ENCODE measurements at places on chromosomes 16 and 17. TPM values are rescaled to one million over a fixed set of nuclear protein-coding genes. Genes with fewer than 3 reads are reported as not detected.

The ABCC11 gene
- not detected for total RNA-seq

The HSD17B1 gene
- 0.88 TPM for total RNA-seq

The ZFP3 gene
- total RNA-seq: 6.2 TPM

GRCh38 chr16:89599451-89599858 is 14.0 kb upstream of the DPEP1 start:
- DNase-seq: peak; percentile 53

DNA sequence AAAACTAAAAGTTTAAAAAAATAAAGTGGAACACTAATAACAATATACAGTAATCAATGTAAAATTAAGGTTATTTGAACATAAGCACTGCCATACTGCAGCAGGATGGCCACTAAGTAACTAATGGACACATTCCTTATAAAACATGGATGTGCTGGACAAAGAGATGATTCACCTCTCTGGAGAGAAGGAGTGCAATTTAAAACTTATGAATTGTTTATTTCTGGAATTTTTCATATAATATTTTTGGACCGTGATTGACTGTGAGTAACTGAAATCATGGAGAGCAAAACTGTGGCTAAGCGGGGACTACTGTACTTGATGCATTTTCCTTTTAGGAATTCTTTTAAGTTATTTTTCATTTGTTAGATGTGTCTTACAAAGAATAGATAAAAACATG is 21.8 kb downstream of the CBFB start:
- DNase-seq: no peak

DNA sequence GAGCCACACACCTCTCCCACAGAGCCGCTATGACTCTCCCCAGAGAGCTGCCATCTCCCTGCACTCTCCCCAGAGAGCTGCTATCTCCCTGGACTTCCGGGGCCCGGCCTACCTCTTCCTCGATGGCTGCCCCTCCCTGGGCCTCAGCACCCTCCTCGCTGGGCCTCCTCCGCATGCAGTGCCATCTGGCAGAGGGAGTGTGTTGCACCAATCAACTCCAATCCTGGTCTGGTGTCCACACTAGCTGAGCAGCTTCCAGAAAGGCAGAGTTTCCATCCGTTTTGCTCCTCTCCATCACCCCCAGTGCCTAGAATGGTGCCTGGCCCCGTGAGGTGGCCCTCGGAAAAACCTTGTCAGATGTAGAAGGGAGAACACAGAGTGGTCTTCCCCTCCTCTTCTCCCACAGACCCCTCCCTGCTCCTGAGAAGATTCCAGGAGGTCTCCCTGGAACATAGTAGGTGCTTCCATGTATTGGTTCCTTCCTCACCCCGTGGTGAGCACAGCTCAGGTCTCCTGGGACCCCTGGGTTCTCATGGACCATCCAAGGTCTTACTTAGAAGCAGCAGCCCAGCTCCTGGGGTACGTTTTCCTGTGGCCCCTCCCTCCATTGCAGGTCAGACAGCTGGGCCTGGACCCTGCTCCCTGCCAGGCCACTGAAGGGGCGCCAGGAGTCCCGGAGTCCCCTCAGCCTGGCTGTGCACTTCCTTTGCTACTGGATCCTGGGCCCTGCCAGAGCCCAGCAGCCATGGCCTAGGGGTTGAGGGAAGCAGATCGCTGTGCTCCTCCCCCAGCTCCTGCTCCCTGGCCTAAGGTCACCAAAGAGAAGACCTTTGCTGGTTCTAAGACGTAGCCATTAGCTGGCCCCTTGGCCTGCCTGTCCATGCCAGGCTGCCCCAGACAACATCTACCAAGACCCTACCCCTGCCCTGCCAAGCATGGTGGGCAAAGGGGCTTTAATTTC is 233.8 kb upstream of the GSE1 start:
- DNase-seq: no peak

GRCh38 chr17:29049541-29050145 is 6.7 kb downstream of the PIPOX start:
- DNase-seq: no peak

DNA sequence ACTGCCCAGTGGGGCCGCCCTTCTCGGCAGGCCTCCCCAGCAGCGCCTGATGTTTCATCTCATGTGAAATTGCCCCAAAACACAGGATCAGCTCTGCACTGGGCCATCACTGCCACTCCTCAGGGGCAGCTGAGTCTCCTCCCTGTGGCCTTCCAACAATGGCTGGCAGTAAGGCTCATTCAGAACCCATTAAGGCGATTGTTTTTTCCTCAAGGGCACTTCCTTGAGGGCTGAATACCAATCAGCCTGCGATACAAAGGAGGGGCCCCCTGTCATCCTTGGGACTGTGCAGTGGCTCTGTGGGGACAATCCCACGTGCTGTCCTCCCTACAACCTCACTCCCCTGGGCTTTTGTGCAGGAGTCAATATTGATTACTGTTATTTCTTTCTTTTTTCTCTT is 47.5 kb downstream of the XYLT1 start:
- DNase-seq: no peak
